ENCODE measurements at places on chromosomes 1 and 21.

- no peak for DNase-seq
Observed at GRCh38 chr21:36932161-36932816, 34.2 kb downstream of the HLCS start.

DNA sequence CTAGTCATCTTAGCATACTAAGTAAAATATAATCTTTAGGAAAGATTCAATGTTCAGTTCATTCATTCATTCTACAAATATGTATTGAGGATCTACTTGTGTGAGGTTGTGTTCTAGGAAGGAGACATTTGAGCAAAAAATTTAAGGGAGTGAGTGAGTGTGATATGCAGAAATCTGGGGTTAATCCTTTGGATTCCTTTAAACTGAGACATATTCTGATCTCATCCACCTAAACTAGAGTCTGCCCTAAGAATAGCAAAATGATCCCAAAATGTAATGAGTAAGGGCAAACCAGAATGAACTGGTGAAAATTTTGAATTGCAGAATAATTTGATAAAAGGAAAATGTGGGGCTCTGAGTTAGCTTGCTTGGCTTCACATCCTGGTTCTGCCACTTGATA lies 8.6 kb downstream of the UBE2U start:
- DNase-seq, result no peak

DNA sequence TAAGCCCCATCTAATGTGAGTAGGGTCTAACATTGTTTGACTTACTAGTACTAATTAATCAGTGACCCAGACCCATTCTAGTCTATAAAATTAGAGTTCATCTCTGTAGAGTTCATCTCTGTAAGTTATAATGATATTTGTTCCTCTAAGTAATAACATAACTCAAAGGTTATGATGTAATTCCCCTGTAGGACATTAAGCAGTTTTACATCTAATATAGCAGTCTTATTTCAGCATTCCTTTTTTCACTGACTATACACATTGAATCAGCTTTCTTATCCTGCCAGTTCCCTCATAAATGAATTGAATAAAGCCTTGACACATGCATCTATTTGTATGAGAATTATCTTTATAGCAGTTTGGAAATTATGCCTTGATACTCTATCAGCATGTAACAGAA lies 90.9 kb downstream of the SH3GLB1 start:
- DNase-seq, result no peak

- DNase-seq, result no peak
Observed at GRCh38 chr1:87501738-87502137, 173.1 kb downstream of the LMO4 start.

DNA sequence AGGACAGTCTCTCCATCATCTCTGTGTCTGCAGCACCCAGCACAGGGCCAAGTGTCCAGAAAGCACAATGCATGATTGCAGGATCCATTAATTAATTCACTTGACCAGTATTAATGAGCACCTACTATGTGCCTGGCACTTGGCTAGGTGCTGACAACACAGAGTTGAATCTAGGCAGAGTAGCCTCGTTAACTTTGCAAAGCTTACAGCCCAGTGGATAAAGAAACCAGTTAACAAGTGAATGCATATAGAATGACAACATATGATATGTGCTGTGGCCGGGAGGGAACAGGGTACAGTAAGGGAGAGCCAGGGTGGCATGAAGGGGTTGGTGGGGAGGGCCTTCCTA lies 10.9 kb downstream of the SLC1A7 start:
- DNase-seq, result no peak

DNA sequence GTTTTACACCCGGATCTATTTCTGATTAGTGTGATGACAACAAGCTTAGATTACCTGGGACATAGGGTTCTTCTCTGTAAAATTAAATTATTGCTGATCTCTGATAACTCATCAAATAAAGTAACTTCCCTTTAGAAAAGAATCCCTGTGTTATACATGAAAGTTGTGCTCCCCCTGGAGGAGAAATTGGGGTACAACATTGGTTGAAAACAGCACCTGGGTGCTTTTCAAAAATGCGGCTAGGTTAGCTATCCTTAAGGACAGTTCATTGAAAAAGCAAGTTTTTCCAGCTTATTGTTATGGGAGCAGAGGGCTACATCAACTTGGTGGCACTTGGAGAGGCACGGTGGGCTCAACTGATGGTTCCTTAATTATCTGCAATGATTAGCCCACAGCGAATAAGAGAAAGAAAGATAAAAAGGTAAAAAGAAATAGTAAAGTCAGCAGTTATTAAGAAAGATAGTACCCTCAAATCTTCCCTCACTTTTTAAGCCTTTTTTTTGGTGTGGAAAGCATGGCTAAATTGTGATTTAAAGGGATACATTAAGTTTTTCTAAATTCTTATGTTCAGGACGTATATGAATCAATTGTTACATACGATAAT lies 97.8 kb downstream of the FMN2 start:
- peak; percentile 46 for DNase-seq

GRCh38 chr1:77652268-77652667 lies 30.2 kb downstream of the ZZZ3 start:
- DNase-seq, result no peak

GRCh38 chr21:44333509-44334328 lies 5.5 kb downstream of the CFAP410 start:
- DNase-seq, result no peak

GRCh38 chr1:9316080-9316444 lies 23.4 kb downstream of the SPSB1 start:
- no peak for DNase-seq

DNA sequence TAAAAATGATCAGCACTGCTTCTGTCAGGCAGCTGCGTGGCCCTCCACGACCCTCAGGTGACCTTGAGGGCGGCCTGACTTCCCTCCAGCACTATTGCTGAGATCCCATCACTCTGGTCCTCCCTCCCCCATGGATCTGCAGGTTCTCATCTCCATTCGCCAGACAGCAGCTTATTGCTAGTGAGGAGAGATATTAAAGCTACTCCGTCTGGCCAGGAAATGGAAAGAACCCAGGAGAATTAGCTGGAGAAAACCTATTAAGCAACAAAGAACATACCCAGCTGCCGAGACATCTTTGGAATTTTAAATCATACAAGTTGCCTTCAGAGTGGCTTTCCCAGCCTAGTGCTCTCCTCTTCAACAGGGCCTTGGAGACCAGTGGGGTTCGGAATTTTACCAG lies 25.7 kb upstream of the KCNN3 start:
- DNase-seq, result no peak

DNA sequence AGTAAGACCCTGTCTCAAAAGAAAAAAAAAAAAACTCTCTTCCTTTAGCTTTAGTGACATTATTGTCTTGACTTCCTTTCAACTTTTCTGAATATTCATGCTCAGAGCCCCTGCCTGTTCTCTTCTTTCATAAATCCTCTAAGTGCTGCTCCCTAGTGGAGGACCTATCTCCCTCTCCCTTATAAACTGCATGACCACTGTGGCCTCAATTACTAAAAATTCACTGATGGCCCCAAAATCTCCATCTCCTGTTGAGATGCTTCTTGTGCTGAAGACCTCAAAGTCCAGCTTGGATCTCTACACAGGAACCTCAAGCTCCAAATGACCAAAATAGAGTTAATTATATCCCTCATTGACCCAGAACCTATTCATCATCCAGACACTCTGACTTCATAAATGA lies 7.8 kb downstream of the ITLN1 start:
- peak; percentile 51 for DNase-seq

GRCh38 chr1:200035956-200036618 lies 8.6 kb downstream of the NR5A2 start:
- DNase-seq, result no peak

GRCh38 chr1:100036718-100037655 lies 67.2 kb downstream of the SLC35A3 start:
- no peak for DNase-seq

DNA sequence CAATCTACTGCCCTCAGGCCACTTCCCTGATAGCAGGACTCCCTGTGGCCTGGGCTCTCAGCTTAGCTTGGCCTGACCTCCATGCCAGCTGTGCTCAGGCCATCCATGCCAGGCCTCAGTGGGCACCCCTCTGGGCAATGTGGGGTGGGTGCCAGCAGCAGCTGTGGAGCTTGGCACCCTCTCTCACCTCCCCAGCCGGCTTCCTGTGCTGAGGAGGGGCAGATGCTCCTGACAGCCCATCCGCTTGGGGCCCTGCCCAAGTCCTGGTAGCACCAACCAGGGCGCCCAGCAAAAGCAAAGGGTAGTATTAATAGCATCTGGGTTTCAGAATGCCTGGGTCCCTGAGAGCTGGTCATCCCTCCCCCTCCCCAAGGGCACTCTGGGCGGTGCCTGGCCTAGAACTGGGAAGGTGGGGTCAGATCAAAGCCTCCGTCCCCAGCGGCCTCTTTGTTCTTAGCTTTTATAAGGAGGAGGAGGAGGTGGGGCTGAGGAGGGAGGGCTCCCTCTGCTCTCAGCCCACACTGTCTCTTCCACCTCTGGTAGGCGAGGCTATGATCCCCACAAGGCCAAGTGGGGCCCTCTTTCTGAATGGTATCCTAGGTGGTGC lies 6.1 kb downstream of the EFNA4 start:
- no peak for DNase-seq

- DNase-seq, result no peak
Observed at GRCh38 chr1:42684139-42684538, 1.9 kb downstream of the YBX1 start.

DNA sequence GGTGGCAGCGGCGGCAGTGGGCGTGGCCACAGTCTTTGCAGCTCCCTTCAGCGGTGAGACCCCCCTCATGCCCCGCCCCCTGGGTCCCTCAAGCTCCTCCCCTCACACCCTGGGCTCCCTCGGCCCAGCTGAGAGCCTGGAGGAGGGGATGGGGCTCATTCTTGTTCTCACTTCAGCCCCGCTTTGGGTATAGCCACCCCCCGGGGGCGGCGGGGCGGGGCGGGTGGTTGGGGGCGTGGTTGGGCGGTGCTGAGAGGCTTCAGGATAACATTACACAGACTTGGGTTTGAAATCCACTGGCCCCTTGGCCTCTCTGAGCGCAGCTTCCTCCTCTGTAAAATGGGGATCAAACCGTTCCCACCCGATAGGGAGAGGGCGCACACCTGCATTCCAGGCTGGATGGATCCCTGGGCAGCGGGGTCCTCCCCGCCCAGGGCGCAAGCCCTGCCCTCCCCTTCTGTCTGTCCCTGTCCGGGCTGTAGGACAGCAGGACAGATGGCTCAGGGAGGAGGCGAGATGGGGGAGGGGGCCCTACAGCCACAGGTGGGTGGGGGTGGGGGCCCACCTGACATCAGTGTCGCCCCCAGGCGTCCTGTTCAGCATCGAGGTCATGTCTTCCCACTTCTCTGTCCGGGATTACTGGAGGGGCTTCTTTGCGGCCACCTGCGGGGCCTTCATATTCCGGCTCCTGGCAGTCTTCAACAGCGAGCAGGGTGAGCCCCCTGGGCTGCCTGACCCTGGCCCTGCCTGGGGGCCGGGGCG lies 5.1 kb downstream of the CLCNKA start:
- peak; percentile 5 for DNase-seq

DNA sequence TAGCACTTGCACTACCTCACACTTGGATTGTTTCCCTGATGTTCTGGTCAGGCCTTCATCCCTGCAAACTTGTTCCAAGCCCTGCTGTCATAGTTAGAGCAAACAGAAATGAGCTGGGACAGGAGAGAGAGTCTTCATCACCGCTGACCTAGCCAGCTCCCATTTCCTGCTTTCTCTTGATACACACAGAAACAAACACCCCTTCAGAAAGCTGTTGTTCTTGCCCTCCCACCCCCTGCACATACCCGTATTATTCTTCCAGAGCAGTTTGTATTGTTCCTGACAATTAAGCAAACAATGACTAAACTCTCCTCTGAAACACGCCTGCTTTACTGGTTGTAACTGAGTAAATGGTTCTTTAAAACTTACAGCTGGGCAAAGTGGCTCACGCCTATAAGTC lies 2.9 kb upstream of the SYT2 start:
- no peak for DNase-seq

- DNase-seq, result no peak
Observed at GRCh38 chr1:86429835-86430234, 5.9 kb downstream of the CLCA2 start.

DNA sequence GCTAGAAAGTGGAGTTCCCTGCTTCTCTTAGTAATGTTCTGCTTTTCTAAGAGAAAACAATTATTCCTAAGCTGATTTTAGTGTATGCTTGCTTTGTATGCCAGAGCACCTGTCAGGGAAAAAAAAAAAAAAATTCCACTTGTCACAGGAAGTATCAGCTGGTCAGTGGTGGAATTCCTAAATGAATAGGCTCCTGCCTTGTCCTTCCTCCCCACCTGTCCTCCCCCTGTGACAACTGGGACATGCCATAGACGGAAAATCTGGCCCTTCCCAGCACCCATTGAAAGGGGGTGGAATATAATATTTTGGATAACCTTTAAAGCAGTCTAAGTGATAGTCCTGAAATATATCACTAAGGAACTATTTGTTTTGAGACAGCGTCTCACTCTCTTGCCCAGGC lies 10.8 kb downstream of the FNDC5 start:
- no peak for DNase-seq

- no peak for DNase-seq
Observed at GRCh38 chr1:79388694-79389361, 382.3 kb upstream of the ADGRL4 start.

DNA sequence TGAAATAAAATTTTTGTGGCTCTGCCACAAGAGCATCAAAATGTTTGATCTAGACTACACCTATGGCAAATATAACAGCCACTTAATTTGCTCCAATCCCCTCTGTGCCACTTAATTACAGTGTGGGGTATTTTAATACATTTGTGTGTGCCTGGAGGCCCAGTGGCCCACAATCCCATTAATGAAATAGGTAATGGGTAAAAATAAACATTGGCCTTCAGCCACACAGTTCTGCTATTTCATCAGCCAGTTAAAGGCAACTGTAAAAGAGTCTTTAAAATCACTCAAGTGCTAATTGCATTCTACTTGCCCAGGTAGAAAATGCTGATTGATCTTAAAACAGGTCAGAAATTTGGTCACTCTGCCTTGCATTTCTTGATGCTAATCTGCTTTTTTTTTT lies 151.6 kb upstream of the UBE2U start:
- no peak for DNase-seq

GRCh38 chr21:25568246-25568645 lies 39.0 kb downstream of the MRPL39 start:
- DNase-seq, result no peak

DNA sequence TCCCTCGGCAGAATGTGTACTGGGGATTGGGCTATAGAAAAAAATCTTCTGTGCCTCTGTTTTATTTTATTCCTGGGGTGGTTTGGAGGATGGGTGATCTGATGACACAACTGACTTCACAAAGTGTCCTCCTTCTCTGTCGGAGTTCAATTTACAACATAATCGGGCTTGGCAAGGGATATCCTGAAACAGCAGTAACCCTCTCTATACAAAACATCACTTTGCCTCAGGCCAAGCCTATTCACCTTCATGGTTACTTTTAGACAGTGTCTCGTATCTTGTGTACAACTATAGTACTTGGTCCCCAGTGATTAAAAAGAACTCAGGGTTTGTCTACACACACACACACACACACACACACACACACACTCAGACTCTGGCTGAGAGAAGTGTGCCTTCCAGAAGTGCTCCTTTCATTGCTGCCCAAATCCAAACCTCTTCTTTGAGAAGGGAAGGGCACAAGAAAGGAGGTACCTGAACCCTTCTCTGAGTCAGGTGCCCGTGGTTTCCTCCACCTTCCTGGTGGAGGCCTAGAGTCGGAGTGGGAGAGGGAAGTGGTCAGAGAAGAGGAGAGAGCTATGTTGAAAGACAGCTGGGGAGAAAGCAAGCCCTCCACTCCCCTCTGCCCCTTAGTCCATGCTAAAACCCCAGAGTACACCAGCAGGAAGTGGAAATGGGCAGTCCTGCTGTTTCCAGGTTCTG lies 62.4 kb upstream of the POU2F1 start:
- no peak for DNase-seq

- no peak for DNase-seq
Observed at GRCh38 chr1:3397311-3397710, 57.2 kb upstream of the ARHGEF16 start.

- no peak for DNase-seq
Observed at GRCh38 chr1:208033236-208033635, 122.3 kb upstream of the CD34 start.

GRCh38 chr1:45531873-45532272 lies 10.2 kb upstream of the PRDX1 start:
- DNase-seq, result no peak

Data from CD4-positive, alpha-beta T cell treated with Interleukin-4 for 4 hours (primary cell).